ENCODE measurements at places on chromosomes 5 and 9.

DNA sequence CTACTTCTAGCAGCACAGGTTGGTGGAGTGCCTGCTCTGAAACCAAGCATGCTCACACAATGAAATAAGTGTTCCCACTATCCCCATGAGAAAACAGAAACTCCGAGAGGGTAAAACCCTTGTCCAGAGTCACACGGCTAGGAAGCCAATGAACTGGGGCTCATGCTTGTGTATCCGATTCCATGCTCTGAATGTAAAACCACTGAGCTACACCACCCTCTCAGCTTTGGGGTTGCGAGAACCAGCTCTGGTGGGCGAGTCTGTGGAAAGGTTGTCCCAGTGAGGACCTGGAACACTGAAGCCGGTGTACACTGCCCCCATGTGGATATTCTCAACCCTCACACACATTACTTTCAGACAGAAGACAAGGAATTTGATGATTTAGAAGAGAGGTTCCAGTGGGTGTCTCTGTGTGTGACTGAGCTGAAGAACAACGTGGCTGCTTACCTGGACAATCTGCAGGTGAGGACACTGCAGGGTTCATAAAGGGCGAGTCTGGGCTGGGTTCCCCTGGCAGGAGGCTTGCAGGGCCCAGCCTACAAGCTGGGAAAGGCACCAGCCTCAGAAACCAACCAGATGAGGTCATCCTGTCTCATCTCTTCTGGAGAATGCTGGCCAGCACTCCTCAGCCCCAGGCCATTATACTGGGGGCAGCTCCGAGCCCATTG is 37.4 kb downstream of the ARHGEF37 start:
- peak; percentile 66 for DNase-seq

DNA sequence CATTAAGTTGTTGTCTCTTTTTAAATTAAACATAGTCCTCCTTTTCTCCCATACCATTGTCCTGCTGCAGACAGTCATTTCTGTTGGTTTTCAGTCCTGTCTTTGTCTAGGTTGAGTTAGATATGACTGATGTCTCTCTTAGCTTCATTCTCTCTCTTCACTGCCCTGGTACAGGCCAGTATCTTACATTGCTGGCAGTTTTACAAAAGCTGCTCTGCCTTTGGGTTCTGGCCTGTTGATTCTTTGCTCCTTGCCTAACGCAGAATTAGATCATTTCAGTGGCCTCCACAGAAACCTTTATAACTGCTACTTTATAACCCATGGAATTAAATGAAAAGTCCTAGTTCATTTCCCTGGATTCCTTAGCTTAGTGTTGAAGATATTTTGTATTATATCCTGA is 33.7 kb downstream of the GPR21 start:
- peak; percentile 79 for DNase-seq

GRCh38 chr5:57302164-57302563 is 128.3 kb downstream of the GPBP1 start:
- no peak for DNase-seq

DNA sequence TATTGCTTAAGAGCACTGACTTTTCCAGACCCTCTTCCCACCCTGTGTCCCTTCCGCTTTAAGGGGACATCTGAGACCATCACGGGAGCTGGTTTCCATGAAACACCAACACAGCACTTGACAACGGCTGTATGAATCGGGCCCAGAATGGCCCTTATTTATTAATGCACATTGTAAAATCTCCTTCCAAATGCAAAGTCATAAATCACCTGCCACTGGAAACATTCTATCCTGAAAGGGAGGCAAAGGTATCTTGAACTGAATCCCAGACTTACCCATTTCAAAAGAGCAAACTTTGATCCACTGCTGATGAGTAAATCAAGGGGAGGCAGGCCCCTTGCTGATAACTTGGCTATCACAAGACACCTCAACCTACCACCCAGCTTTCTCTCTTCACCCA is 37.4 kb downstream of the SHB start:
- no peak for DNase-seq

DNA sequence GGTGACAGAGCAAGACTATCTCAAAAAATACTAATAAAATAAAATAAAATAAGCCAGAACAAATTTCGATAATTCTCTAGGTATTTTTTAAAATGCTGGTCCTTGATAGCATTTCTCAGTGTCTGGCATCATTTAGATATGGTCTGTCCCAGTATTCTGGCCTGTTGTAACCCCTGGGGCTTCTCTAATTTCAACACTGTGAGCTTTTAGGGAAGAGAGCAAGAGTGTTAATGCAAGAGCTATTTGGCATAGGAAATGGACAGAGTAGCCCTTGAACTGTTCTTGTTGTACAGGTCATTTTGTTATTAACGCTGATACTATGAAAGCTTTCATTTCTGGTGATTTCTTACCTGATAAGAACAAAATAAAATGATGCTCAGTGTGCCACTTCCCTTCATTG is 112.2 kb upstream of the ZNF608 start:
- peak; percentile 46 for DNase-seq

Measured in pons (tissue), 1 donor.